ENCODE measurements at places on chromosomes 2 and 18.

- DNase-seq = no peak
Observed at GRCh38 chr18:74990563-74991081, 218.3 kb downstream of the PTGR3 start.

DNA sequence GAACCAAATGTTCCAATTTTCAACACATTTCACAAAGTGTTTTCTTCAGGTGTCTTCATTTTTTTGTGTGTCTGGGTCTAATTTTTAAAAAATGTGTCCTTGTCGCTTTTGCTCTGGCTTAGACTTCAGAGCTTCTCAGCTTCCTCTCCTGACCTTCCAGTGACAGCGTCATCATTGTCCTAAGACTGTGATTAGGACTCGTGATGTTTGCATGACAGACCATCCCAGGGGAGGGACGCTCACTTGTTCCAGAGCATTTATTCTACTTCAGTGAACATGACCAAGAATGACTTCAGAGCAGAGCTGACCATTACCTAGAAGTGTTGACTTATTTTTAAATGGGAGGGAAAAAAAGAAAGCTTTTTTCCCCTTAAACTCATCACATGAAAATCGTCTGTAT is 591.9 kb downstream of the IRS1 start:
- no peak for DNase-seq

- no peak for DNase-seq
Observed at GRCh38 chr2:64808092-64808491, 154.4 kb upstream of the SERTAD2 start.

DNA sequence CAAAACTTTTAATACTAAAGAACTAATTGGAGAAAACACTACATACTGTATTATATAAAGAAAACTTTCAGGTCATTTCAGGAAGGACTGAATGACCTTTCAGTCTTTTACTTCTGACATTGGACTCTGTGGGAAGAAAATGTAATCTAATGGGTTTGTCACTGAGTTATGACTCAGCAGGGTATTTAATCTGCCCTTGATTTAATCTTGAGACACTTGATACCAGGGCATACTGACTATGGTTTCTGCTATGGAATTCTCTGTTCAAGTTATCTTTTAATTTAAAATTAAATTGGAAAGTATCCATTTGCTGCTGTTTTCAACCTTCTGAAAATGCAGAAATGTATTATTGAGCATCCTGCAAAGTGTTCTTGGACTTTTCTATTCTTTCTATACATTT is 354.2 kb upstream of the GALNT5 start:
- no peak for DNase-seq

DNA sequence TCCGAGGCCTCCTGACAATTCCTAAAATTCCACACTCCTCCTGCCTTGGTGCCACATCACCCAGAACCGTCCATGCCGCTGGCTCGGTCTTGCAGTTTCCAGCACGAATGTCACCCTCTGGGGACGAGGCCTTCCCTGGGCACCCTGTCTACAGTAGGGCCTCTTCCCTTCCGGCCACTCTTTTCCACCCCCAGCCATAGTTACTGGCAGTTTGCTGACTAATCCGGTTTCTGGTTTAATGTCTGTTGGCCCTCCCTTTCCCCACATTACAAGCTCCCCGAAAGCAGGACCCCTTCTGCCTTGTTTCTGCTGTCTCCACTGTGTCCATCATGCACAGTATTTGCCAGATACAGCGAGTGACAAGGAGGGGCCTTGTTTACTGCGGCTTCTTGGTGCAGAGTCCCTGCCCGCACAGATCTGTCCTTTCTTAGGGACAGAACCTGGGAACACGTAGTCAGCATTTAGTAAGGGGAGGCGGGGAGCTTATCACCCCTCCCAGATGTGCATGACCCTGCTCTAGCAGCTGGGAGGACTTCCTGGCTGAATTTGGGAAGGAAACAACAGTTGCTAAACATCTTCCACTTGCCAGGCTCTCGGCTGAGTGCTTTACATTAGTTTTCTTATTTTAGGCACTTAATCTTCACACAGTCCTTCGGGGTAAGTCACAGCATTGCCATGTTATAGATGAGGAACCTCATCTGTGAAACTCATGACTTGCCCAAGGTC is 23.6 kb upstream of the CATIP start:
- no peak for DNase-seq

GRCh38 chr2:85642725-85643124 is 25.3 kb downstream of the SFTPB start:
- no peak for DNase-seq

GRCh38 chr2:144481666-144482065 is 38.3 kb downstream of the ZEB2 start:
- DNase-seq = no peak

DNA sequence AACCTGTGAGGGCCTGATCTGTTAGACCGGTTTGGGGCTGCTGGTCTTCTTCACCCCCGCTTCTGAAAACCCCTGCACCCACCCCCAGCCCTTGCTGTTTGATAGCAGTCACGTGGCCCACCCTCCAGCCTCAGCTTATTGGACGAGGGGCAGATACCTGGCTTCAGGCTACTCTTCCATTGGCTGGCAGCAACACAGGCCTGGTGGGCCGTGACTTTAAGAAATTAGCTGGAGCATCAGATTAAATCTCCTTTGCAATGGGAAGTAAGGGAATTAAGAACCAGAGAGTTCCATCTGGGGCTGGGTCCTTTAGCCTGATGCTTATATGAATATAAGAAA is 107.3 kb downstream of the KLHL29 start:
- no peak for DNase-seq

DNA sequence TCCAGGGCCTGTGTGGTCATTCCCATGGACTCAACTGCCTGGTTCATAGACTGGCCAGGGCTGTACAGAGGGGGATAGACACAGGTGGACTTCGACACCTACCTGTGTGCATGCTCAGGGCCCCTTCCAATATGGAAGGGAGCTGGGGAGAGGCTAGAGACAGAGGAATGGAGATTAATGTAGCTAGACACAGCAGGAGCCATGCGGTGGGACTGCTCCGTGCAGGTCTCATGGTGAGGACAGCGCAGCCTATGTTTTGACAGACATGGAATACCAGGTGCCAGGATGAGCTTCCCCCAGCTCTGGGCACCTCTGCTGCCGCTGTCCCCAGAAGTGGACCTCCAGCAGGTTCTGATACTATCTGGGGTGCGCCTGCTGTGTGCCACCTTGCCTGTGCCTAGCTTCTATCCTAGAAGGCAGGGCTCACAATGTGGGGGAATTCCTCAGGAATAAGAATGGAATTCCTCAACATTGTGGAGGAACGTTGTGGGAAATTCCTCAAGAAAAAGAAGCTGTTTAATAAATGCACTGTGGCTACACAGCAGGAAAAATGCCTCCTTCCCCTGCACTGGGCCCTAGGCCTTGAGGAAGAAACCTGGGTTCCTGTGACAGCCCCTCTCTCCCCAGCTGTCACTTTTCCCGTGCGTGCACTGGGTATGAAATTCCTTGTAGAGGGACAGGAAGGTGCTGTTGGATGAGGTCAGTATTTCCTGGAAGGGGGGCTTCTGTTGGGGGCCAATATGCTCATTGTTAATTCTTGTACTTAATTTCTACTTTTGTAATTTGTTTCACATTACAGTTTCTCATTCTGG is 7.3 kb downstream of the IL1R1 start:
- DNase-seq = no peak

- no peak for DNase-seq
Observed at GRCh38 chr2:46689993-46690392, 210.6 kb downstream of the TMEM247 start.

- no peak for DNase-seq
Observed at GRCh38 chr2:144596073-144596871, 76.4 kb upstream of the ZEB2 start.

DNA sequence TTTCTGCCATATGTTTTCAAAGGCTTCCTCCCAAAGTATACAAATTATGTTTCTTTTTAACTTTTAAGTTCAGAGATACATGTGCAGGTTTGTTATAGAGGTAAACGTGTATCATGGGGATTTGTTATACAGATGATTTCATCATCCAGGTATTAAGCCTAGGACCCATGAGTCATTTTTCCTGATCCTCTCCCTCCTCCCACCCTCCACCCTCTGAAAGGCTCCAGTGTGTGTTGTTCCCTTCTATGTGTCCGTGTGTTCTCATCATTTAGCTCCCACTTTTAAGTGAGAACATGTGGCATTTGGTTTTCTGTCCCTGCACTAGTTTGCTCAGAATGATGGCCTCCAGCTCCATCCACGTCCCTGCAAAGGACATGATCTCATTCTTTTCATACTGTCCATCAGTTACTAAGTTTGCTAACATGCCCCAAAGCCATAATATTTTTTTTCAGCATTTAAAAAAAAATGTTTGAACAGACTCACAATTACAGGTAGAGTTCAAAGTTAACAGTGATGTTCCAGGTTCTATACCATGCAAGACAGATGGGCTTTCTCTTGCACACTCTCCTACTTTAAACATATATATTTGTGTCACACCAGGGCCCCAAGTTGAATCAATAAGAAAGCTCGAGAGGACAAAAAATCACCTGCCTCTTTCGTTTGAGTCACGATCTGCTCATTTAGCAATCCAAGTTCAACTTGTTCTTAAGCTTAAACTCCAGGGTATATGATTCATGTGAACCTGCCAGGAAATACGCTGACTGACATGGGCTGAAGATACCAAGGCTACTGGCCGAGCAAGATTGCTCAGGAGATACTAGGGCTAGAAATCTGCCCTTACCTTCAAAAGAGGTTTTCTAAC is 77.6 kb downstream of the AP1S3 start:
- DNase-seq = no peak

GRCh38 chr2:8526403-8526696 is 155.5 kb upstream of the ID2 start:
- DNase-seq = no peak

- no peak for DNase-seq
Observed at GRCh38 chr2:144447535-144447934, 72.4 kb downstream of the ZEB2 start.

GRCh38 chr18:12008181-12008767 is 27.0 kb downstream of the IMPA2 start:
- DNase-seq = no peak

DNA sequence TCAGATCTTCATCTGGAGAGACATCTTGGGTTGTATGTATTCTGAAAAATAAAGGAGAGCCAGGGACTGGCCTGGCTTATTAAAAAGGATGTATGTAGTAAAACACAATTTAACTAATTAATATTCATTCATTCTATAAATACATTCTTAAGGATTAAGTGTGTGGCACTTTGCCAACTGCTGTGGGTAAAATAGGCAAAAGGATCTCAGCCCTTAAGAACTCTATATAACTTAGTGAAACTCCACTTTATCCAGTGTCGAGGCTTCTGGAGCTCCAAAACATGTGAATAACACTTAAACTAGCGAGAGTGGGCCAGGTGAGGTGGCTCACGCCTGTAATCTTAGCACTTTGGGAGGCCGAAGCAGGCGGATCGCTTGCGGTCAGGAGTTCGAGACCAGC is 7.7 kb upstream of the STK39 start:
- DNase-seq = no peak

GRCh38 chr18:45733535-45733934 is 9.6 kb downstream of the SLC14A1 start:
- DNase-seq = no peak

DNA sequence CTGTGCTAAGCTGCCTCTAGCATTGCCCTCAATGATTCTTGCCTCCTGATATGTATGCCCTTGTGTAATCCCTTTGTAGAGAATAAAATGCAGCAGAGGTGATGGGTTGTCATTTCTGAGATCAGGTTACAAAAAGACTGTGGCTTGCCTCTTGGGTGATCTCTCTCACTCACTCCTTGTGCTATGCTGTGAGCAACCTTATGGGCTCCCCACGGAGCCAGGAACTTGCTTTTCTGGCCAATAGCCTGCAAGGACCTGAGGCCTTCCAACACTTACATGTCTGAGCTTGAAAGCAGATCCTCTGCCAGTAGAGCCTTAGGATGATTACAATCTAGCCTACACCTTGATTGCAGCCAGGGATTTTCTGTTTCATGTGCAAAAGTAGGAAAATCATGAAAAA is 123.1 kb upstream of the XIRP2 start:
- no peak for DNase-seq

DNA sequence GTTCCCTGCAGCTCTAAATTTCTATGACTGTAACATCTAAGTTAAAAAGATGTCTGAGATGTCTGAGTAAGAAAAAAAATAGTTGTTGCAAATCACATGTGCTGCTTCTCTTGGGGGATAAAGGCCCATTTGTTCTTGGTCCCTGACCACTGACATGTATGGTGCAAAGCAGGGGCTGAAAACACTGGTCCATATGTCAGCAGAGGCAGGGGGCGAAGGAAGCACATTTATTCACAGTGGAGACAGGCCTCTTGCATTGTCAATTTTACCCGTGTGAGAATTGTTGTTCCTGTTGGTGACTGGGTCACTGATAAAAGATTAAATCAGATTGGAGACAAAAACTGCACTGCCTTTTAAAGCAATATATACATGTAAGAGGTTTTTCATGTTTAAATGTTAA is 38.8 kb downstream of the PRKCE start:
- no peak for DNase-seq

DNA sequence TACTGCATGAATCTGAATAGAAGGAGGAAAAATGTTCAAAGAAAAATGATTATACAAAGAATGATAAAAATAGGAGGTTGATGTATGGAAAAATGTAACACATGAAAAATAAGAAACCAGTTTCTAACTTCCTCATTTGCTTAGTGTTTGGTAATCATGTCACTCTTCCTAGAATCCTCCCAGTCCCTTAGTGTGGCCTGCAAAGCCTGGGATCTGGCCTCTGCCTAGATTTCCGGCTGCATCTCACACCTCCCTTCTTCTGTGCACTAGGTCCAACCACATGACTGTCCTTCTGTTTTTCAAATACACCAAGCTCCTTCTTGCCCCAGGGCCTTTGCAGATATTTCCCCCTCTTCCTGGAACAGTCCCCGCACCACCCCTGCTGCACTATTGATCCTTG is 76.8 kb upstream of the RBMS1 start:
- DNase-seq = no peak

GRCh38 chr2:173264603-173265366 is 89.9 kb upstream of the CDCA7 start:
- DNase-seq = no peak

DNA sequence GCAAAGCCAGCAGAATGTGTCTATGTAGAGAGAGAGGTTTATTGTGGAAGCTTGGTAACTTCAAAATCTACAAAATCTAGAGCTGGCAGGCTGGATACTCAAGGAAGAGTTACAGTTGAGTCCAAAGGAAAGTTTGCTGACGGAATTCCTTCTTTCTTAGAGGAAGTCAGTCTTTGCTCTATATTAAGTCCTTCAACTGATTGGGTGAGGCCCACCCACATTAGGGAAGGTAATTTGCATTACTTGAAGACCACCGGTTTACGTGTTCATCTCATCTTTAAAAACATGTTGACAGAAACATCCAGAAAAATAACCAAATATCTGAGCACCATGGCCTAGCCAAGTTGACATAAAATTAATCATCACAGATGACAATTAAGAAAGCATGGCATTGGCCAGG is 101.5 kb downstream of the TEX51 start:
- no peak for DNase-seq

- DNase-seq = no peak
Observed at GRCh38 chr2:161204846-161205245, 44.6 kb downstream of the TANK start.

DNA sequence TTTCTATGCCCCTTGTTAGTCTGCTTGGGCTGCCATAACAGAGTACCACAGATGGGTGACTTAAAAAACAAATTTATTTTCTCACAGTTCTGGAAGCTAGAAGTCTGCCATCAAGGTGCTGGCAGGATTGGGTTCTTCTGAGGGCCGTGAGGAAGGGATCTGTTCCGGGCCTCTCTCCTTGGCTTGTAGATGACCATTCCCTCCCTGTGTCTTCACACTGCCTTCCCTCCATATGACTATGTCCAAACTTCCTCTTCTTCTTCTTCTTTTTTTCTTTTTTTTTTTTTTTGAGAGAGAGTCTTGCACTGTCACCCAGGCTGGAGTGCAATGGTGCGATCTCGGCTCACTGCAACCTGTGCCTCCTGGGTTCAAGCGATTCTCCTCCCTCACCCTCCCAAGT is 13.1 kb upstream of the CCNYL1 start:
- no peak for DNase-seq

- DNase-seq = no peak
Observed at GRCh38 chr2:172953970-172954852, 121.4 kb upstream of the MAP3K20 start.
